ENCODE measurements at places on chromosomes 2 and 18.
A peak's percentile ranks its signal among the peaks of the same experiment; 100 is the strongest.

GRCh38 chr18:52337276-52337675 lies 2.7 kb upstream of the DCC start:
- DNase-seq = no peak

DNA sequence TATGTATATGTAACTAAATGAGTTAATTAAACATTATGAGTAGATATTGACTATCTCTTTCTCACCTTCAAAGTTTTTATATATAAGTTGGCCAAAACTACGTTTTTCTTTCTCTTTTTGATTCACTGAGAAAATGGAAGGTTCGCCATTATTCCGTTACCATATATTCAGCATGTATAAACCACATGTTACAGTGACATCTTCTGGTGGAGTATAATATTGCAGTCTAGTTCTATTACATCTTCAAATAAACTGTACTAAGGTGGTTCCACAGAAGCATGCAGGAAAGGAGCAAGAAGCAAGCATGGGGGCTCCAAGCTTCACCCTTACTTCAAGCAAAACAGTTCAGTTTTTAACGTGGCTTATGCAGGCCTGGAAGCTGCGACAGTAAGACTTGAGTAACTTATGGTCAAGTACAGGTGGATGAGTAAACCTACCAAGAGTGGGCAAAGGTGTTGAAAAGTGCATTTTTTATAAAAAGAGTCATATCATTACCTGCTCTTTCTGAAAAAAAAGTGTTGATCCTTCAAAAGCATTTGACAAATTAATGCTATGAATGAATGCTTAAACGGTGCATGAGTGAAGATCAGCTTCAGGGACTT lies 129.8 kb upstream of the RAB6C start:
- DNase-seq = peak; percentile 74

DNA sequence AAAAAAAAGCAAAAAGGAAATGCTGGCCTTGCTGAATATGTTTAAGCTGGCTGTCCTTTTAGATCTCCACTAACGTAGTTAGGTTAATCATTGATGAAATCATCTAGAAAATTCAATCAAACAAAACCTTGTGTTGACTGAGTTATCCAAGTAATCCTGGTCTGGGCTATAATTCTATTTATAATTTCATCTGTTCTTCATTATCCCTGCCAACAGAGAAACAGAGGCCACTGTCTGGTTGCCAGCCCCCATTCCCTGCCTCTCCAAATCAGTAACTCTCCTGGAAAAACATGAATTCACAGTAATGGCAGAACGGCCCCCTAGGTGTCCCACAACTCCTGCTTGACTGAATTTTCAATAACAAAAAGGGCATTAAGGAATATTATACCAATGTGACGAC lies 24.6 kb downstream of the DOCK10 start:
- DNase-seq = no peak

DNA sequence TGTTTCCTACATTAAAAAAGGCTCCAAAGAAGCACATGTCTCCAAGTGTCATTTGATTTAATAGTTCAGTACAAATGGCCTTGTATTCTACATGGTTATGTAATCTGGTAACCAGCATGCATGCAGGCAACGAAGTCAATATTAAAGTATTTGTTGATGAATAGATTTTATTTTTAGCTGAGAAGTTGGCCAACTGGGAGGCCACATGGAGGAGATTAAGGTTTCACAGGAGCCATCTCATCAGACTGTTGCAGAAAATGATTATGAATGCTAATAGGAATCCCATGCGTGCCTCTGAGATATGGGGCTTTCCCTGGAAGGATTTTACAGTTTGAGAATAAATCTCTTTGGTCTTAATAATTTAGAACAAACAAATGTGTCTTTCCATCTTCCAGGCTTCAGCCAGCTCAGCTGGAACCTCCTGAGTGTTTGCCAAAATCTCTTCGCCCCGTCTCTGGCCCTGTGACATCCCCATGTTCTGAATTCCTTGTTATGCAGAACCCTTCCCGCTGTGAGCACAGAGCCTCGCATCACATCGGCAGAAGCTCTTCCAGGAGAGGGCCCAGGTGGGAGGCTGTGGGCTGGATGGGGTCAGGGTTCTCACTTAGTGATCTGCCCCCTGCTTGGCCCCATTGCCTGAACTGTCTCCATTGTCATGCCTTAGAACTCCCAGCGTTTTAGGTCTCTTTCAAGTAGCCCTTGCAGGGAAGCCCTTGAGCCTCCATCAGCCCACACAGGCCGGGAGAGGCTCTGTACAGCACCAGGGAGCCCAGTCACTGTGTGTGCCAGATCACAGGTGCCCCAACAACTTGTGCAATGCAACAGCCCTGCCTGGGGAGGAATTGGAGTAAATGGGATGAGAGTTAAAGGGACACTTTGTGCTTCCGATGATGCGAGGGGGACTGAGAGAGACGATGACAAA lies 190.5 kb upstream of the TWIST2 start:
- no peak for DNase-seq

- no peak for DNase-seq
Observed at GRCh38 chr2:61141151-61141550, 20.8 kb upstream of the C2orf74 start.

DNA sequence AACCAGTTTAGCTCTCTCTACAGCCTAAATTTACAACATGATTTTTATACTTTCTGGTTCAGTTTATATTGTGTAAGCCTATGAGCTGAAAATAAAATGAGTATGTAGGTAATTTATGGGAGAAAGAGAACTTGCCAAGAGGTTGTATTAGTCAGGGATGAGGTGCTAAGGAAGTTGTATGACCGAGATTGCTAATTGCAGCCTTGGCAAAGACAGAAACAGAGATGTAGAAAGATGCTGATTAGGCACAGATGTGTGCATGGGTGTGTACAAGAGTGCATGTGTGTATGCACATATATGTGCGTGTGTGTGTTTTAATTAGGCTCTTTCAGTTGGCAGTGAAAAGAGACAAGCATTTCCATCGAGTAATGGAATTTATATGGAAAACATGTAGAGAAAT lies 213.9 kb downstream of the FBXO15 start:
- DNase-seq = no peak

DNA sequence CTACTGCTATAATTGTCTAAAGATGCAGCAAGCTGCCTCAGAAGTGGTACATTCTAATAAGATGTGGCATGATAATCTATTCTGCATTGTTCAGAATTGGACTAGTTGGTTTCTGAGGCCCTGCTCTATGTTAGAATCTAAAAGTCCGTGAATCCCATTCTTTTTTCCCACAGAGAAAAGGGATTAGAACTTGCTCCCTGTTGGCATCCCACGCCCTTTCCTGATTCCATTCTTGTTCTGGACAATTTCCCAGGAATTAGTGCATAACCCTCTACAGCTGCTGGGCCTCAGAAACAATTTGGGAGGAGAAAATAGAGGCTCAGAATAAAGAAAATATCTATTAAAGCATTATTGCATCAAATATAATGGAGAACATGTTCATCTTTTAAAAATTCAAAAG lies 282.7 kb downstream of the NRXN1 start:
- no peak for DNase-seq

GRCh38 chr2:165407466-165407865 lies 62.0 kb upstream of the CSRNP3 start:
- DNase-seq = no peak

GRCh38 chr2:49359721-49360406 lies 205.5 kb upstream of the FSHR start:
- no peak for DNase-seq

DNA sequence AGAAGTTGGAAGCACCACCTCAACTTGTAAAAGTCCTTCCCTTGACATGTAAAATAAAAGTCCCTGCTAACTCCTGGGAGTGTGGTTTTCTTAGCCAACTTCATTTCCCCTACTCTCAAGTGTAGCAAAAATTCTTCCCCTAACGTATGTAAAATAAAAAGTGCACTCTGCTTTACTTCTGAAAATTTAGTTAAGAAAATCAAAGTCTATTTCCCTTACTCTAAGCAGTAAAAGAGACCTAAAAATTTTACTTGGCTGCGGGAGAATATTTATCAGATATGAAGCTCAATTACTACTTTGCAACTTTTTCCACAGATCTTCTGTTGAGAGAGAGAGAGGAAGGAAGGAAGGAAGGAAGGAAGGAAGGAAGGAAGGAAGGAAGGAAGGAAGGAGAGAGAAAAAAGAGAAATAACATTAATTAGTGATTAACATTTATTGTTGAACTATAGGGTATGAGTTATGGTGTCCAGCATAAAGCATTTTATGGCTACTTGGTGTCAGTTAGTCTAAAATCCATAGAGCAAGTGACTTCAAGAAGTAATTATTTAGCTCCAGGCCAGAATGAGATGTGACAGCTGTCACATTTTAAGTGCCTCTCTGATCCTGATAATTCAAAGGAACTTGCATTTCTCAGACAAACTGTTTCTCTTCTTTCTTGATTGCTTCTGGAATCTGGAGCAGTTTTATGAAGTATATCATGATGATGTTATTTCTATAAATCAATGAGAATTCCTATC lies 210.3 kb downstream of the TMX3 start:
- DNase-seq = no peak

- peak; percentile 11 for DNase-seq
Observed at GRCh38 chr2:233082931-233083755, 23.0 kb downstream of the INPP5D start.

GRCh38 chr18:63365876-63366212 lies 1.2 kb downstream of the KDSR start:
- DNase-seq = no peak

DNA sequence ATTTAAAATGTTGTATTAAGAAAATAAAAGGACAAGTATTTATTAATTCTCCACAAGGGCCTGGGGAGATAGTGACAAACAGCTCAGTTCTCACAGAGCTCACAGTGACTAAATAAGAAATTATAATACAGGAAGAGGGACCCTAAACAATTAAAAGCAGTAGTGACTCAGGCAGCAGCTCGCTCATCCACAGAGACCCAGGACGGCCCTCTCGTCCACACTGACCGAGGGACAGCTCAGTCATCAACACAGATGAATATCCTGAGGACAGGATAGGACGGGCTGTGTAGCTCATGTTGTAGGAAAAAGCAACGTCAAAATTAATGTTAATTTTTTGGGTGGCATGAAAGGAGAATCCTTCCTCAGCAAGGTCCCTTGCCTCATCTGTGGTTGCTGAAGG lies 44.1 kb downstream of the PARD6G start:
- no peak for DNase-seq

DNA sequence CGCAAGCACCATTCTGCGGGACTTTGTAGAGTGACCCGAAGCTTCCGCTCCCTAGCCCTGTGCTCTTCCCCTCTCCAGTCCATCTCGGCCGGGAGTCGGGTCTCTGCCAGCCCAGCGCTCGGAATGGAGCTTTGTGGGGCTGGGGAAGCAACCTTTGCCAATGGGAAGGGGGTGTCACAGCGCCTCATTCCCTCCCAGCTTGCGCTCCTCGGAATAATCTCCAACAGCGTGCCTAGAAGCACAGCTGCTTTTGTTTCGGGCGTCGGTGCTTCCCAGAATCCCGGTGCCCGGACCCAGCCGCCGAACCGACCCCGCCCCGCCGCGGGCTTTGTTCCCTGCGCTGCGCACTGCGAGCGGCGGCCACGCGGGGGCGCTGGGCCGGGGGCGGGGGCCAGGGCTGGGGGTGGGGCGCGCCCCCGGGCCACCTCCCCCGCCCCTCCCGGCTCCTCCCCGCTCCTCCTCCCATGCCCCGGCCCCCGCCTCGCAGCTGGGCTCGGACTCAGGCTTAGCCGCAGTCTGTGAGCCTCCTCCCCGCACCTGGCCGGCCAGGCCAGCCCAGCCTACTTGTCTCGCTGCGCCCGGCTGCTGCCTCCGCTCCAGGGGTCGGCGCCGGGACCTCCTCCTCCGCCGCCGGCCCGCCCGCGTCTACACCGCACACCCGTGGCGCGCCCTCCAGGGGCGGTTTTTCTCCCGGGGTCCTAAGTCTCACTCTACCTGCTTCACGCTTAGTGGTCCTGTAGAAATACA lies 77.7 kb upstream of the SMAD2 start:
- peak; percentile 34 for DNase-seq

DNA sequence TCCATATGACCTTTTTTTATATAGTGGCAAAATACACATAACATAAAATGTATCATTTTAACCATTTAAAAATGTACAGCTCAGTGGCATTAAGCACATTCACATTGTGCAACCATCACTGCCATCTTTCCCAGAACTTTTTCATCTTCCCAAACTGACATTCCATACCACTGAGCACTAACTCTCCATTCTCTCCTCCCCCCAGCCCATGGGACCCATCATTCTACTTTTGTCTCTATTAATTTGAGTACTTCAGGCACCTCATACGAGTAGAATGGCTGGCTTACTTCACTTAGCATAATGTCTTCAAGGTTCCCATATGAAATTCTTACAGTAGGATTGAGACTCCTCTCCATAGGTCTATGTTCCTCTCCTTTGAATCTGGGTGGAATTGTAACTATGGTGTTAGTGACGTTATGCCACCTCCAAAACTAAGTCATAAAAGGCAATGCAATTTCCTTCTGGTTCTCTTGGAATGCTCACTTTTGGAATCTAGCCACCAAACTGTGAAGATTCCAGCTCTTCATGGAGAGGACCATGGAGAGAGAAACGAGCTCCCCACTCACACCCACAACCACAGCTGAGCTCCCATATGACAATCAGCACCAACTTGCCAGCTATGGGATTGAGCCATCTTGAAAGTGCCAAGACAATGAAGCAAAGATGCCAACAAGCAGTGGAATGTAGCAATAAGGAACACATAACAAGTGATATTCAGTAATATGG lies 9.8 kb upstream of the DNAJC27 start:
- DNase-seq = no peak

DNA sequence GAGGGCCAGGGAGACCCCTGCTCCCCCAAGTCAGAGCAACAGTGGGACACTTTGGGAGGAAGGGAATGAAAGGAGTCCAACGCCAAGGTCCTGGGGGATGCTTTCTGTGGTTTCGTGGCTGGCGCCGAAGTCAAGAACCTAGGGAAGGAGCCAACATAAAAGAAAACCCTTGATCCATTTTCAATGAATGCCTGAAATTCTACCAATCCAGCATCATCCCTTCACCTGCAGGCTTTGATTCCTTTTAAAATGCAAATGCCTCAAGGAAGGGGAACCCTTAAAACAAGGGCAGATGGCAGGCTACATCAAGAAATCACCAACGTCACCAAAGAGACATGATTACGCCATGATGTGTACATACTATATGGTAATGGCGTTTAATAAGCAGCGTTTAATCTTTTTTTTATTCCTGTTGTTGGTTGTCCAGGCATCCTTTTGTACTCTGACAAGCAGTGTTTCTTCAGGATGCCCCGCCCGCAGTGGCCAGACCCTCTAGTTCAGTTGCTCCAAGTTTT lies 123.3 kb upstream of the SLC1A4 start:
- no peak for DNase-seq

DNA sequence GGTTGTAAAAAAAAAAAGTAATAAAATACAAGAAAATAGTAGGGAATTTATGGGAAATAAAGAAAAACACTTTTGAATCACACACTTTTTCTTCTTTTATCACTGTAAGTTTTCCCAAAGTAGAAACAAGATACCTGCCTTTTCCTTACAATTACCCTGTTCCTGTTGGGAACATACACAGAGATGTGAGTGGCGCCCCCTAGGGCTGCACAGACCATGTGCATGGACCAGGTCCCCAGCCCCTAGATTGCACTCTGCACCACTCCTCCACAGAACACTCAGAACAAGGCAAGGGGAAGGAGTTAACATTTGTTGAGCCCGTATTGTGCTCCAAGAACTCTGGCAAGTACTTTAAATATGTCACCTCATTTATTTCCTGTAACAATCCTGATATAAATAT lies 118.7 kb upstream of the NRP2 start:
- DNase-seq = no peak

- DNase-seq = no peak
Observed at GRCh38 chr2:224885836-224886547, 156.3 kb downstream of the DOCK10 start.
